K562 (cell line): ENCODE measurements at places on chromosomes 16 and 17. TPM values are rescaled to one million over a fixed set of nuclear protein-coding genes. Genes with fewer than 3 reads are reported as not detected.

CLEC18B gene
- total RNA-seq = 6.0 and 6.5 TPM in 2 replicates

AIPL1 gene
- total RNA-seq = not detected in 2 replicates

TNFRSF12A gene
- 29.3 and 32.1 TPM in 2 replicates for total RNA-seq

CACNB1 gene
- 6.7 and 7.4 TPM in 2 replicates for total RNA-seq

ACSF2 gene
- 6.1 and 6.2 TPM in 2 replicates for total RNA-seq

CTRB2 gene
- 5.1 and 7.3 TPM in 2 replicates for total RNA-seq

ST6GALNAC1 gene
- 42.9 and 53.1 TPM in 2 replicates for total RNA-seq

IKZF3 gene
- total RNA-seq = 1.1 and 1.6 TPM in 2 replicates

MAP3K3 gene
- total RNA-seq = 15.0 and 16.5 TPM in 2 replicates

DNA sequence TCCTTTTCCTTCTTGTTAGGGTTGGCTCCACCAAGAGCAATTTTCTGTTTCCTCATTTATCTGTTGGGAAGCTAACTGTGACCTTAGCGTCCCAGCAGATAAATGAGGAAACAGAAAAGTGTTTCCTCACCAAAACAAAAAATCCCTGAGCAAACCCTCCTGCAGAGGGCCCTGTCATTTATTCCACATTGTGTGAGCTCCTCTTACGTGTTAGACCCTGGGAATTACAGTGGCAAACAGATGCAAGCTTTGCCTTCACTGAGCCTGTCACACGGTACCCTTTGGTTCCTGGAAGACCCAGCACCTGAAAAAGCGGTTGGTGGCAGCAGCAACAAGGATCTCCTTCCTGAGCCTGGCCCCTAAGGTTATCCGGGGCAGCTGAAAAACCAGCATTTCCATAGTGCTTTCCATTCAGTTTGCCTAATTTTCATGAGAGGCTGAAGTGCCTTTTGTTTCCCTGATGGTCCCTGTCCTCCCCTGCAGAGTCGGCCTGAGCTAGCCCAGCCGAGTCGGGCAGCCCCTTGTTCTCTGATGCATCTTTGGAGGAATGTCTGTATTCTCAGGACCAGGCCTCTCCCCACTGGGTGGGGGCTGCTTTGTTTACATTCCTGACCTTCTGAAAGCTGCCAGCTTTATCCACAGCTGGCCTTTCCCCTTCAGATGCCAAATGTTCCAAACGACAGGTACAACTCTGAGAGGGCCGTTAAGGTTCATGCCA lies 34.7 kb downstream of the YPEL2 start:
- H3K4me1 ChIP-seq = peaks cover 3% of the 10 kb centered on the region; the same call in 1 of the 2 replicates
- H3K36me3 ChIP-seq = no peaks in the 10 kb centered on the region
- peaks cover 4% of the 10 kb centered on the region; the same call in 1 of the 3 replicates for H3K27me3 ChIP-seq

- no peaks in the 10 kb centered on the region for H3K4me1 ChIP-seq
- H3K27ac ChIP-seq = no peak overlapping the region
- DNase-seq = no peak
- H3K36me3 ChIP-seq = no peaks in the 10 kb centered on the region
Measured at GRCh38 chr17:12566291-12566690, 99.4 kb upstream of the MYOCD start.

GRCh38 chr17:77479372-77480198 lies 338.8 kb downstream of the SEC14L1 start:
- DNase-seq = no peak
- H3K27me3 ChIP-seq = no peaks in the 10 kb centered on the region
- H3K4me3 ChIP-seq = no peak overlapping the region
- H3K4me1 ChIP-seq = no peaks in the 10 kb centered on the region; the same call in 2 of the 3 replicates

DNA sequence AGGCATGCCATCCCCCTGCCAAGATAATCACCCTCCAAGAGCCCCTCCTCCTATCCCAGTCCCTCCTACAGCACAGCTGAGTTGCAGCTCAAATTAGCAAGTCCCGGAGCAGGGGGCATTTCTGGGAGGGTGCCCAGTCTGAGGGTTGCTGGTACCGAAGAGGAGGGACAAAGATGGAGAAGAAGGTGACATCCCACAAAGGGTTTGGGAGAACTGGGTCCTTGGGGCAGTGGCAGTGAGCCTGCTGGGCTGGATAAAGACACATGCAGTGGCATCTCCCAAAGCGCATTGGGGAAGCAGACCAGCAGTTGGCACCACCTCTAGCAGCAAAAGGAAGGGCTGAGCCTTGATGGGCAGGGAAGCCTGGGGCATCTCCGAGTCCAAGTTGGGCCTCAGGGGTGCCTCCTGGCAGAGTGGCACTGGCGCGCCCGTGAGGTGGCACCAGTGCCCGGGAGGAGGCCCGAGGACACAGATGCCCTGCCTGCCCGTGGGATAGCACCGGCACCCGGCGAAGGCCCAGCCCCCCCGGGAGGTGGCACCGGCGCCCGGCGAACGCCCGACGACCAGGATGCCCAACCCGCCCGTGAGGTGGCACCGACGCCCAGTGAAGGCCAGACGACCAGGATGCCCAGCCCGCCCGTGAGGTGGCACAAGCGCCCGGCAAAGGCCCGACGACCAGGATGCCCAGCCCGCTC lies 622 bp downstream of the TOM1L2 start:
- no peaks in the 10 kb centered on the region for H3K27me3 ChIP-seq
- peak overlapping the region; percentile 70 for H3K4me3 ChIP-seq
- peaks cover 11% of the 10 kb centered on the region; the same call in 2 of the 3 replicates for H3K4me1 ChIP-seq
- H3K27ac ChIP-seq = peak overlapping the region; percentile 52; the same call in 2 of the 3 replicates
- no peaks in the 10 kb centered on the region for H3K36me3 ChIP-seq

DNA sequence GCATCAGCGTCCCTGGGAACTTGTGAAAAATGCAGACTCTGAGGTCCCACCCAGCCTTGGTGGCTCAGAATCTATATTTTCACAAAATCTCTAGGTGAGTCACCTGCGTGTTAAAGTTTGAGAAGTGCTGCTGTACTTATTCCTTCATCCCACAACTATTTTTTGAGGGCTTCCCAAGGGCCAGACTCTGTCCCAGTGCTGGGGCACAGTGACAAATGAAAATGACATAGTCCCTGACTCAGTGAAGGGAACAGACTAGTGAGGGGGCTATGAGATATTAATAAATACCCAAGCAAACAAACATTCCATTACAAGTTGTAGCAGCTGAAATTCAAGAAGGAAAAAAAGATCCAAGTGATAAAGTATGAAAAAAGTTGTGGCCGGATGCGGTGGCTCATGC lies 9.9 kb upstream of the EMP2 start:
- H3K4me1 ChIP-seq = no peaks in the 10 kb centered on the region
- no peak for DNase-seq
- H3K27ac ChIP-seq = no peak overlapping the region
- H3K27me3 ChIP-seq = peaks cover 58% of the 10 kb centered on the region

GRCh38 chr16:87712184-87712762 lies 53.5 kb downstream of the KLHDC4 start:
- no peak overlapping the region for H3K27ac ChIP-seq
- H3K4me1 ChIP-seq = peaks cover 9% of the 10 kb centered on the region; the same call in 1 of the 2 replicates
- peaks cover 83% of the 10 kb centered on the region; the same call in 2 of the 3 replicates for H3K36me3 ChIP-seq
- H3K4me3 ChIP-seq = no peak overlapping the region
- H3K27me3 ChIP-seq = no peaks in the 10 kb centered on the region
- DNase-seq = no peak

DNA sequence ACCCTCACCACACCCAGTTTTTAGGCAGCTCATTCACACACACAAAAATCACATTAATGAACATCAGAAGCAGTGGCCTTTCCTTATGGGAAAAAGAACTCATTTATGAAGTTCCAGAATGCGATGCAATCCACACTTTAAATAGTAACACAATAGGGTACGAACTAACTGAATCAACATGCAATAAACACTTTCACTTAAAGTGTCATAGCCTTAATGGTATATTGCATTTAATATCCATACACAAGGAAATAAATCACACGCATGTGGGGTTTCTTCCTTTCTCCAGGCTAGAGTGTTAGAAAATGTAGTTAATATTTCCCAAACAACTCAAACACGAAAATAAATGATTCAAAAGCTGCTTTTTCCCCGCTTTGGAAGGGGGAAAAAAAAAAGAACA lies 19.7 kb downstream of the ADCY9 start:
- H3K4me3 ChIP-seq = no peak overlapping the region
- H3K36me3 ChIP-seq = no peaks in the 10 kb centered on the region
- H3K27me3 ChIP-seq = peaks cover 24% of the 10 kb centered on the region

GRCh38 chr17:72110942-72111318 lies 9.9 kb upstream of the SOX9 start:
- H3K27me3 ChIP-seq = no peaks in the 10 kb centered on the region
- no peak overlapping the region for H3K27ac ChIP-seq
- H3K4me1 ChIP-seq = no peaks in the 10 kb centered on the region
- no peak overlapping the region for H3K4me3 ChIP-seq
- no peak for DNase-seq

- H3K27me3 ChIP-seq = no peaks in the 10 kb centered on the region; the same call in 2 of the 3 replicates
- H3K36me3 ChIP-seq = no peaks in the 10 kb centered on the region
- H3K4me1 ChIP-seq = no peaks in the 10 kb centered on the region; the same call in 2 of the 3 replicates
- no peak for DNase-seq
Measured at GRCh38 chr16:81997738-81998137, 13.5 kb downstream of the SDR42E1 start.

DNA sequence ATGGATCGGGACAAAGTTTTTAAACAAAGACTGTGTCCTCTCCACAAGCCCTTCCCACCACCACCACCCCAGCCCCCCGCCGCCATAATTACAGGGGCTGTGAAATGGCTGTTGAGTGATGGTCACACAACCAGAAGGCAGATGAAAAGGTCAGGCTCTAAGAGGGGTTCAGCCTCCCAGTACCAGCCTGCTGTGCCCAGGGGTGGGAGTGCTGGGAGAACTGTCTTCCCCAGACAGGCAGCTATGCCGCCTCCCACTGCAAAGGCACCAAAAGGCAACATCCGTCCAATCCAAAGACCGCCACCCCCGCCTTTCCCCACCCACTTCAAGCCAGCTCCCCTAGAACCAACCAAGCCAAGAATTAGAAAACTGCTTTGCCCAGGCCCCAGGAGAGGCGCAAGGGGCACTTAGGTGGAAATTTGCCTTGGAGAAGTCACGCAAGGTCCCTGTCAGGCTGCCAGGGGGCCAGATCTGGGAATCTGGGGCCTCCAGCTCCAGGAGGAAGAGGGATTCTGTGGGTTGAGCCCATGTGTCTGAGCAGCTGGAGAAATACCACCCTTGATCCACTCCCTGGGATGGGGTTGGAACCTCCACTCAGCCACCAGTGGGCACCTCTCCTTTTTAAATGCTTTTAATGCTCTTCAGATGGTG lies 14.4 kb downstream of the CARHSP1 start:
- DNase-seq = no peak
- H3K36me3 ChIP-seq = peaks cover 88% of the 10 kb centered on the region; the same call in 2 of the 3 replicates
- no peaks in the 10 kb centered on the region for H3K4me1 ChIP-seq
- H3K27ac ChIP-seq = no peak overlapping the region

GRCh38 chr17:2075336-2076086 lies 20.6 kb downstream of the HIC1 start:
- peaks cover 13% of the 10 kb centered on the region; the same call in 1 of the 3 replicates for H3K36me3 ChIP-seq
- H3K4me1 ChIP-seq = peaks cover 4% of the 10 kb centered on the region; the same call in 1 of the 2 replicates
- no peak overlapping the region for H3K4me3 ChIP-seq
- no peak overlapping the region for H3K27ac ChIP-seq
- no peak for DNase-seq

DNA sequence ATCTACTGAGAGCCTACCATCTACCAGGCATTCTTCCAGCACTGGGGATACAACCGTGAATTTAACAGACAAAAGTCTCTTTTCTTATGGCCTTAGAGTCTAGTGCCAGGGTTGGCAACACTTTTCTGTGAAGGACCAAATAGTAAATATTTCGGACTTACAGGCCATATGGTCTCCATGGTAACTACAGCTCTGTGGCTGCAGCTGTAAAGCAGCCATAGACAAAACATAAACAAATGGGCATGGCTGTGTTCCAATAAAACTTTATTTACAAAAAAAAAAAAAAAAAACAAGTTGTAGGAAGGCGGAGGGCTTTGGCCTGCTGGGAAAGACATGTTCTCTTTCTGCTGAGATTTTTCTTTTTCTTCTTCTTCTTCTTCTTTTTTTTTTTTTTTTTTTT lies 98.7 kb downstream of the ABCC12 start:
- H3K27me3 ChIP-seq = peaks cover 17% of the 10 kb centered on the region
- no peak overlapping the region for H3K4me3 ChIP-seq
- DNase-seq = no peak
- H3K4me1 ChIP-seq = no peaks in the 10 kb centered on the region
